Suprapubic skin (tissue), 4 donors: ENCODE measurements at places on chromosomes 11 and 22.

GRCh38 chr11:122642971-122643370 is 12.6 kb upstream of the UBASH3B start:
- no peak for DNase-seq

DNA sequence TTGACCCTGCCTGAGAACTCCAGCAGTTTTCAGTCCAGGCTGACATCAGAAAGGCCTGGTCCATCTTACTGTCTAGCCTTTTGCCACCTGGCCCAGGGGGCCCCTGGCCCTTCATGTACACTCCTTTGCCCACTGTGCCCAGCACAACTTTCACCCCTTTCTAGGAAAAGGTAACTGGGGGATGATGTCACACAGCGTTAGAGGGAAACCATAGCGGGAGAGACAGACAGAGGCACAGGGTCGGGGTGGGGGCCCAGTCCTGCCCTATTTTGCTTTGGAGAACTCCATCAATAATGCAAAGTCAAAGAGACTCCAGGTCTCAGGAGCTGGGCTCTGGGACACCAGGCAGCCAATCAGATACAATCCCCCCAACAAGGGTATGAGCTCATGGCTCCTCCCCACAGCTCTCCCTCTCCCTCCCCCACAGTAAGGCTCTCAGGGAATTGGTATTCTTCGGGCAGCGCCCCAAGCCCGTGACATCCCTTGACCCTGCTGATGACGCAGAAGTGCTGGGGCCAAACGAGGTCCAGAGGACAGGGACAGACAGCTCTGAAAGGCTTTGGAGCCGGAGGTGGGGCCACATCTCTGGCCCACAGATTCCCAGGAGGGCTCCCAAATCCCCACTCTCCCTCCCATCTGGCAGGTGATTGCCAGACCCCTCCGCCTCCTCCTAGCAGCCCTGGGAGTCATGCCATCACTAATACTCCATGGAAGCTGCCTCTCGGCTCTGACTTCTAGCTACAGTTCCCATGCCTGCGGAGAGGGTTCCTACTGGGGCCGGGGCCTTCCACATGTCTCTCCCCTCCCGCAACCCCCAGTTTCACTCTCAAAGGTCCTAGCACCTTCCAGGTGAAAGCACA is 5.9 kb downstream of the USP2 start:
- DNase-seq, result peak; percentile 69

GRCh38 chr11:107702723-107703122 is 9.1 kb downstream of the SLN start:
- DNase-seq, result no peak

- DNase-seq, result peak; percentile 80
Observed at GRCh38 chr22:30802202-30803166, 107.8 kb downstream of the OSBP2 start.

DNA sequence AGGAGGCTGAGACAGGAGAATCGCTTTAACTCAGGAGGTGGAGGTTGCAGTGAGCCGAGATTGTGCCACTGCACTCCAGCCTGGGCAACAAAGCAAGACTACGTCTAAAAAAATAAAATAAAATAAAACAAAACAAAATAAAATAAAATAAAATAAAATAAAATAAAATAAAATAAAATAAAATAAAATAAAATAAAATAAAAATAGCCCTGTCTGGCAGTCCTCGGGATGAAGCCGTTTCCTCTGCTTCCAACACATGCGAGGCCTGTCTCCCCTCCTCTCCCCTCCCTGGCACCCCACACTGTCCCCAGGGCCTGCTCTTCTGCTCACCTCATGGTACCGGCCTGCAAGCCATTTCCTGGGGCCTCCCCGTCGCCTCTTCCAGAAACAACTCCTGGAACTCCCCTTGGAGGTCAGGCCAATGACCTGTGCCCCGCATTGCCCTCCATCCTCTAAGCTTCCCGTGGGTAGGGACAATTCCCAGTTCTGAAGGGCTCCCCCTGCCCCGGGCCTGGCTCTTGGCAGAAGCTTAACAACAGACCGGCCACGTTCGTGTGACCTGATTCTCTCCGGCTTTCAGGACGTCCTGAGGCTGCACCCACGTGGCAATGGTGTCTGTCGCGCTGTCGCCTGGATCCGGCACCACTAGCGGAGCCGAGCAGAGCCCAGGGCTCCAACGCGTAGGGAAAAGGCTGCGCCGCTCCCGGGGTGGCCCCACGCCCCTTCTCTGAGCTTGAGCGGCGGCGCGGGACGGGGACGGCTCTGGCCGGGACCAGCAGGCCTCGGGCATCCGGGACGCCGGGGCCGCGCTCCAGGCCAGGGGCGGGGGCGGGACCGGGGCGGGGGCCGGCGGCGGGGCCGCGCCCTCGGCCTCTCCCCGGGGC is 456 bp upstream of the PARVB start:
- no peak for DNase-seq

GRCh38 chr22:43470941-43471585 is 59.2 kb downstream of the MPPED1 start:
- DNase-seq, result no peak

GRCh38 chr11:1751999-1752906 is 1.9 kb upstream of the IFITM10 start:
- DNase-seq, result no peak

DNA sequence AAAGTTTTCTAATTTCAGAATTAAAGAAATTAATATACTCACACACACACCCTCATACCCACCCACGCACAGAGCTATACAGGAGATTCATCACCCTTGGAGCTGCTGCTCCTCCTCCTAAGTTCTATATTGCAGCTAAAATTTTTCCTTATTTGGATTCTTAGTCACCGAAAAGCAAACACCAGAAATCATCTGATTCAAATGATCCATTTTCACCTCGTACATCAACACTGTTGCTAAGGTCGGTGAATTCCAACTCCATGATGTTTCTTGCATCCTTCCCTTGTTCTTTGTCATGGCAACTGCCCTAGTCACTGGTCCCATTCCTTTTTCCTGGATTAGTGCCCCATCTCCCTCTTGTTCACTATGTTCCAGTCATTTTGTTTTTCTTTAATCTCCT is 286.2 kb downstream of the GRM5 start:
- no peak for DNase-seq

DNA sequence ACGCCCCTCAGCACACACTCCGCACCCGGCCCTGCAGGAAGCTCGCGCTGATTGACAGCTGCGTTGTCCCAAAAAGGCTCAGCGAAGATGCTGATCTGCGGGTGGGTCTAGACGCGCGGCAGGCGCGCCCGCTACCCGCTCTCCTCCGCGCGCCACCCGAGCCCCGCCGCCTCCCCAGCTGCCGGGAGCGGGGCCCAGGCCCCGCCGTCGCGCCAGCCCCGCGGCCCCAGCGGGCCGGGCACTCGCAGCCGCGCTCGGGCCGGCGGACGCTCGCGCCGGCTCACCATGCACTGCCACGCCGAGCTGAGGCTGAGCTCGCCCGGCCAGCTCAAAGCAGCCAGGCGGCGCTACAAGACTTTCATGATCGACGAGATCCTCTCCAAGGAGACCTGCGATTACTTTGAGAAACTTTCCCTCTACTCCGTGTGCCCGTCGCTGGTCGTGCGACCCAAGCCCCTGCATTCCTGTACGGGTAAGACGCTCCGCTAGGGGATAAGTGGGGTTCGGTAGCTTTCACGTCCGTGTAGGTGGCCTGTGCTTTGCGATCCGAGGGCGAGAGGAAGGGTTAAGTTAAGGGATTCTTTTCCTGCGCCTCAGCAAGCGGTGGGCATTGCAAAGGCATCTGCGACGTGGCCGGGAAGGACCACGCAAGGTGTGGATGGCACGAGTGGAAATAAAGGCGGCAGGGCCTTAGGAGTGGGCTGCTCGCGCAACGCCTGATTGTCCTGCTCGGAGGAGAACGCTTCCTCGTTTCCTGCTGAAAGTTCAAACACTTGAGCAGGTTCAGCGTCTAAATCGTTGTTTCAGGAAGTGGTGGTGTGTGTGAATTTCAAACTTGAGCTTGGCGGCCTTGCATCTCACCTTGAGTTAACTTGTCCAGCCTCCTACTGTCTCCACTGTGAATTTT is at the start of gene BARX2:
TSS of gene BARX2 (plus strand) at position 98 of the 907 bp plus-strand sequence. CDS start at position 286, 188 bp downstream.
- DNase-seq, result no peak

DNA sequence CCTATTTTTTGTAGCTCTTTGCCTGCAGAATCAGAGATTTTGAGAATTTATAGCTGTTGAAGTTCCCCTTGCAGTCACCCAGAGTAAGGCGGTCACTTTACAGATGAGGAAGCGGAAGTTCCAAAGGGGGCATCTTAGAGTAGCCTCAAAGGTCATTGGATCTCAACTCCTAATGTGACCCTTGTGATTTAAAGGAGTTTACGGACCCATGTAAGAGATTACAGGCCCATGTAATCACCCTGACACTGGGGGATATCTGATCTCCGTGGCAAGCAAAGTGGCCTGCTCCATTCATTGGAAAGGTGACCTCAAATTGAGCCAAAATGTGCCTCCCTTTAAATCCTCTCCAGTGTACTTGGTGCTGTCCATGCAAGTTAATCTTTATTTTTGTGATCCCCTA is 15.7 kb downstream of the P2RX3 start:
- no peak for DNase-seq

DNA sequence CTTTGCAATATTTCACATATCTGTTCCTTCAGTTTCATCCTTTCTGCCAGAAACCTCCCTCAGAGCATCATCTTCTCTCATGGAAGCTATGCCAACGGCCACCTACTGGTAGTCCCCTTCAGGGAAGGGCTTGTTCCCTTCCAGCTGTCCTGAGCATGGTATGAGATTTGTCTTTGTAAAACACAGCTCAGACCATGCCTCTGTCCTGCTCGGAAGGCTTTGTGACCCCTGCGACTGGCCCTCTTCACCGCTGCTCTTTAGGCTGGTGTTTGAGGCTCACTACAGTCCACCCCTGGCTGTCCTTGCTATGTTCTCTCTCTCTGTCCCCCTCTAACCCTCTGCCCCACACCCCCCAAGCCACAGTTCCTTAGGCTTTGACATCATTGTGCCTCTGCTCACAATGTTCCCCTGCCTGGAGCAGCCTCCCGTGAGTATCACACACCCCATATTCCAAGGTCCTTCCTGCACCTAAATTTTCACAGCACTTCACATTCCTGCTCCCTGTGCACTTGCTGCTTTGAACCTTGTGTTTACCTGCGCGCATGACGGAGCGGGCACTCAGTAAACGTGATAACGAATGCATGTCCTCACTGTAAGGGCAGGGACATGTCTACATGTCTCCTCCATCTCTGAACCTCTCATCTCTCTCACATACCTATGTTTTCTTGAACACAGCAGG is 24.0 kb upstream of the ACER3 start:
- DNase-seq, result no peak

GRCh38 chr11:18253233-18253632 is 4.8 kb upstream of the SAA2 start:
- no peak for DNase-seq

DNA sequence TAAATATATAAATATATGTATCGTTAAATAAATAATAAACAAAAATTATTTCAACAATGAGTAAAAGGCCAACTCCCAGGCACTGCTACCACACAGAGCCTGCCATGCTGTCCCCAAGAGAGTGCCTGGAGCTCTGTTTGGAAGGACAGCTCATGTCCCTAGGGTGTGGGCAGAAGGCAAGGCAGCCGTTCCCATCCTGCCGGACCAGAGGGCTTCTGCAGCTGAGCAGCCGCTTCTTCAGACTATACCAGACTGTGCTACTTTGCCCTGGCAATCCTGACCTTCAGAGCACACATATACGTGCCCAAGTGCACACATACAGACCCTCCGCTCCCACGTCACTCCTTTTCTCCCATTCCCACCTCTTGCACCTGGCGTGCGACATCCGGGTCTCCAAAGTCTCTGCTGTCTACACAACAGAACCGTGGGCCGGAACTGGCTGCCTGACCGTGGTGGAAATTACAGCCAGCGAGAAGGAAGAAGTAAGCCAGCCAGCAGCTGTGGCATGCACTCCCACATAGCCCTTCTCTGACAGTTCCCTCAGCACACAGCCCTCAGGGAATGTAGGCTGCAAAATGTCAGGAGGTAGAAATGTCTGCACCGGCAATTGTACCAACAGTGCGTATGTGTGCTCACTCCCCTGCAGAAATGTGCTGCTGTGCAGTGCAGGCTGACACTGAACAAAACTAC is 24.0 kb downstream of the PAX6 start:
- DNase-seq, result no peak

- no peak for DNase-seq
Observed at GRCh38 chr11:119092880-119093842, 8.5 kb downstream of the HMBS start.

- DNase-seq, result no peak
Observed at GRCh38 chr11:106482917-106483785, 405.7 kb downstream of the AASDHPPT start.

- no peak for DNase-seq
Observed at GRCh38 chr11:128716661-128717210, 22.9 kb downstream of the FLI1 start.

DNA sequence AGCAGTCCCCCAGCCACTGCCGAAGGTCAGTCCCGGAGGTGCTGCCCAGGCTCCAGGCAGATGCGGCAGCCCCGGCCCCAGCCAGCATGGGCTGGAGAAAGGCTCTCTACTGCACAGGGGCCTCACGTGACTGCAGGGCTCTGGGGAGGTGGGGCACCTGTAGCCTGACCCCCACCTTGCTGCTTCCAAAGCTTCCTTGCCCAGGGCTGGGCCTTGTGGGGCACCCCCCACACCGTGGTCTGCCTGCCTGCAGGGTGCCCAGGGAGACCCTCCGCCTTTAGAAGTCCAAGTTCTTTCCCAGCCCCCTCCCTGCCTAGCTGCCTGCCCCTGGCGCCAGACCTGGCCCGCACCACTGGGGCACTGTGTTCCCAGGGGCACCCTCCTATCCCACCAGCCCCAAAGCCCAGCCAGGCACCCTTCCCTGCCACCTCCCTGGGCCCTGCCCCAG is 28.4 kb upstream of the TXNRD2 start:
- DNase-seq, result no peak

GRCh38 chr11:34823639-34824038 is 92.5 kb downstream of the APIP start:
- no peak for DNase-seq

DNA sequence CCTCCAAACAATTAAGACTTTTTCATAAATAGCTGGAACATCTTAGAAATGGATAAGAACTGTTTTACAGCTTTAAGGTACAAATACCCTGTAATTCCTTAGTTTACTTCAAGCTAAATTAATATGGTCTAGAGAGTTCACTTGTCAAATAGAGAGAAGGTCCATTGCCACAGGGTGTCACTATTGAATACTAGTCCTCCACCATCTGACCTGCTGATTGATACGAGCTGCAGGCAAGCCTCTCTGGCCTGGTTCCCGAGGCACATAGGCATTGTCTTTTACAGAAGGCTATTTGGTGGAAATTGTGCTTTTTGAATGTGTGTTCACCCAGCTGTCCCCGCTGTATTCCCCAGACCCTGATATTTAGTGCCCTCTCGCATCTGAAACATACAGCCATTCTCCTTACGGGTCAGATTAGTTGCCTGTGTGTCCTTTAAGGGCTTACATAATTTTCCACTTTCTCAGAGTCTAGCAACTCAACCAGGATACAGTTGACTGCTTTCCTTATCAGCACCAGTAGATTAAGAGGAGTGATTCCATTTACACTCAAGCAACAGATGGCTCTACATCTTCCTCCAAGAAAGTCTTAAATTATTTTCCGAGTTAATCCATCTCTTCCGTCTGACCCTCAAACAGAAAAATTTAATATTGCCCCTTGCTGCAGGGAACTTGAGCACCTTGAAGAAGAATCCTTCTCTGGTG is 788.8 kb upstream of the FAT3 start:
- DNase-seq, result no peak

GRCh38 chr11:121024989-121025388 is 1.1 kb downstream of the TBCEL start:
- no peak for DNase-seq

GRCh38 chr22:31639436-31640039 is 22.5 kb downstream of the PISD start:
- no peak for DNase-seq
